SK-N-DZ (cell line): ENCODE measurements at places on chromosomes 16 and 17.

DNA sequence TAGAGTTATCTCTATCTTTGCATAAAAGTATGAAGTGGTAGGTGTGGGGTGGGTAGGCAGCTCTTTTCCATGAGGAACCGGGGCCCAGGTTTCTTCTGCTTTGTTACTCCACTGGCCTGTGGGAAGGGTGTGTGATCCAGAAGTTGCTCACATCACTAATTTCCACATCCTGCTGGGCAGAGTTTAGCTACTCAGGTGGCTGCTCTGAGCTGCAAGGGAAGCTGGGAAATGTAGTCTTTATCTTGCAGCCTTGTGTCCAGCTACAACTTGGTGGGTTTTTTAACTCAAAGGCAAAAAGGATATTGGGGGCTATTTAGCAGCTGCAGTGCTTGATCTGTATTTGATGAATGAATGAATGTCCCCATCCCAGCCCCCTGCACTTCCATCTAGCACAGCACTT lies 335.3 kb downstream of the SNX29 start:
- no peak for DNase-seq

- DNase-seq, result no peak
Observed at GRCh38 chr17:81650951-81651350, 5.4 kb downstream of the PDE6G start.

DNA sequence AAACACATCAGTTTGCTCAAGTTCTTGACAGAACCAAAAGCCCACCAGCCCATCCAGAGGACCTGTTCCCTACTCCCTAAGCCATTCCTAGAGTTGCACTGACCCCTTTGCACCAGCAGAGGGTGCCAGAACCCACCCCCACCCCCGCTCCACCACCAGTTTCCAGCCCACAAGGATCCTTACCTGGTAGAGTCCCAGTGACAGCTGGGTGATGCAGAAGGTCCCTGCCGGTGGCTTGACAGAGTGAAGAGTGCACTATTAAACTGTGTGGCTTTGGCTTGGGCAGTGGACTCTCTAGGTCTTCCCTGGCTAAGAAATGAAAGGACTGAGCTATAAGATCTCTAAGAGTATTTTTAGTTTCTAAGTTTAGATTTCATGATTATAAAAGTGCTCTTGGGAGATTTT lies 73.3 kb upstream of the MTMR4 start:
- peak; percentile 66 for DNase-seq

GRCh38 chr17:7258731-7259554 lies 3.3 kb downstream of the CLDN7 start:
- no peak for DNase-seq

DNA sequence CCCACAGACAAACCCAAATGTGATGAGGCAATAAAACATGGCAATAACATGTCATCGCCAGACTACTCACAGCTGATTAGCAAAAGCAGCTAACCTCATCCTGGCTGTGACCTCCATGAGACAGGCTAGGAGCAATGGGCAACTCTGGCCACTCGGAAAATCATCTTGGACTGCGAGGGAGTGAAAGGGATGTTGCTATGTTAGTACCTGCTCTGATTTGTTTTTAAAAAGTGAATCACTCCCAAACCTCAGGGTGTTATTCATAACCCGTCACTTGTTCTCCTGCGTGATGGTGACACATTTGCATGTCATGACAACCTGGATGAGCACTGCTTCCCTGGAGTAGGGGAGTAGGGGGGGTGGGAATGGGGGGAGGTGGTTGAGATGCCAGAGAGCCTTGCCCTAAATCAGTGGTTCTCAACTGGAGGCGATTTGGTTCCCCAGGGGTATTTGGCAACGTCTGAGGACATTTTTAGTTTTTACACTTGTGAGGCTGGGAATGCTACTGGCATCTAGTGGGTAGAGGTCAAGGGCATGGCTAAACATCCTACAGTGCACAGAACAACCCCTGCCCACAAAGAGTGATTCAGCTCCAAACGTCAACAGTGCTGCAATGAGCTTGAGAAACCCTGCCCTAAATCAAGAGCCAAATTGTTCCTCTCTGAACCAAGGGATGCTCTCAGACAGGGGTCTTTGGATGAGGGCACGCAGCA lies 241.7 kb downstream of the SOX9 start:
- DNase-seq, result no peak

DNA sequence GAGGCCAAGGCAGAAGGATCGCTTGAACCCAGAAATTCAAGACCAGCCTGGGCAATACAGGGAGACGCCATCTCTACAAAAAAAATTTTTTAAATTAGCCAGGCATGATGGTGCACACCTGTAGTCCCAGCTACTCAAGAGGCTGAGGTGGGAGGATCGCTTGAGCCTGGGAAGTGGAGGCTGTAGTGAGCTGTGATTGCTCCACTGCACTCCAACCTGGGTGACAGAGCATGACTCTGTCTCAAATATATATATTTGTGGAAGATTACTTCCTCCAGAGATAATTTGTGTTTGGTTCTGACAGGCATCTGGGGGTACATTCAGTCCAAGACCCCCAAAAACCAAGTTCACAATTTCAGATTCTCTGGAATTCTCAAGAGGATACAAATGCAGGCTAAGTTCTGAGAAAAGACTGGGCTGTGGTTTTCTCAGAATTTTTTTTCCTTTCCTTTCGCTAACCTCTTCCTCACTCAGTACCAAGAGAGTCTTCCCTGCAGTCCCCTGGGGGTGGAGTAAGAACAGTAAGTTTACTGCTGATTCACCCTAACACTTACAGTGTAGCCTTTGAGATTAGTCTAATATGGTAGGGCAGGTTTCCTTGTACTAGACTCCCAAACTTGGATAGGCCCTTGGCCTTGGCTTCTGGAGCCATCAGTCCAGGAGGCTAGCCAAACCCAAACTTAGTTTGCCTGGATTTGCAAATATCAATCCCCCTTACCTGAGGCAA lies 15.1 kb downstream of the GSDMB start:
- no peak for DNase-seq

DNA sequence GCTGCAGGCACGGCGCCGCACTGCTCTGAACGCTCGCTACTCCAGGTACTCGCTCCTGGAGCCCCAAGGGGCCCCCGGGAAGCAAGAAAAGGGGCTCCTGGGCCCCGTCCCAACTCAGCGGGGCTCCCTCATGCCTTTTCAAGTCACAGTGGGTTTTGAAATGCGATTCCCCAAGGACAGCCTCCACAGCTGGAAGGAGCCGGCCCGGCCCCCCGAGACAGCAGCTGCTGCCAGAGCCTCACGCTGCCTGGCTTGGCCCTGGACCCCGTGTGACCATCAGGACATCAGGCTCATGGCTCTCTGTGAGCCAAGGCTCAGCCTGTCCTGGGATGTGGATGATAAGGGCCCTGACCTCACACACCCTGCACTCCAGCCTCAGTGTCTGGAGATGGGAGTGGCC lies 80.6 kb downstream of the LMF1 start:
- DNase-seq, result no peak

GRCh38 chr17:41498276-41498675 lies 7.1 kb downstream of the KRT13 start:
- DNase-seq, result no peak

DNA sequence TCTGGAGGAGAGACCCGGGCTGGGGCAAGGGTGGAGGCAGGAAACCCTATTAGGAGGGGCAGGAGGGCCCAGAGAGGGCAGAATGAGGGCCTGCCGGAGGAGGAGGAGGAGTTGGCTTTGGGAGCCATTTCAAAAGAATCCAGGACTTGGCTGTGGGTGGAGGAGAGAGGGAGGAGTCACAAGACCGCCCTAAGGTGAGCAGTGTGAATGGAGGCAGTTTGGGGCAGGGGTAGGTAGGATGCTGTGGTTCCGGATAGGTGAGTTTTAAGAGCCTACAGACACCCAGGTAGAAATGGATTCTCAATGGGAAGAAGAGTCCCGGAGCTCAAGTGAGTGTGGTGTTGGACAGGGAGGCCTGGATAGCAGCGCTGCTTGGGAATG lies 80.3 kb downstream of the ARHGAP23 start:
- DNase-seq, result no peak

DNA sequence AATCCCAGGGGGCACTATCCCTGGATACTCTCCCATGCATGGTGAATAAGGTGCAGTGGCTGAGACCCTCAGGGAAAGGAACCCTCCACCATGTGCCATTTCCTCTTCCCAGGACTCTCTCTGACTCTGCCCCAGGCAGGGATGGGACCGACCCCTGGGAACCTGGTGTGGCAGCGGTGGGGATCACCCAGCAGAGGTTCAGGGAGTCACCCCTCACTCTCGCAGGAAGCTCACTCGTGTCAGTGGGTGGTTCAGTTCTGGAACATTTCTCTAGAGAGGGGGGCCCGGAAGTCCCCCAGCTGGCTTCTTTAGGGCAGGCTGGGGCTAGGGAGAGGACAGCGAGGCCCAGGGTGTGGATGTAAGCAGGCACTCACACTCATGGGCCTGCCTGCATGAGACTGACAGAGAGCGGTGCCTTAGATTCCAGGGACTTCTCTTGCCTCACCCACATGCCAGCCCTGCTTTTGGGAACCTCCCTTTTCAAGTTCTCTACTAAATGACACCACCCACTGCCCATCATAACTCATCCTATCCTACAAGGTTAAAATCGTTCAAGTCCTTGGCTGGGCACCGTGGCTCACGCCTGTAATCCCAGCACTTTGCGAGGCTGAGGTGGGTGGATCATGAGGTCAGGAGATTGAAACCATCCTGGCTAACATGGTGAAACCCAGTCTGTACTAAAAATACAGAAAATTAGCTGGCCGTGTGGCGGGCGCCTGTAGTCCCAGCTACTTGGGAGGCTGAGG lies 109.7 kb upstream of the SDK2 start:
- DNase-seq, result no peak

DNA sequence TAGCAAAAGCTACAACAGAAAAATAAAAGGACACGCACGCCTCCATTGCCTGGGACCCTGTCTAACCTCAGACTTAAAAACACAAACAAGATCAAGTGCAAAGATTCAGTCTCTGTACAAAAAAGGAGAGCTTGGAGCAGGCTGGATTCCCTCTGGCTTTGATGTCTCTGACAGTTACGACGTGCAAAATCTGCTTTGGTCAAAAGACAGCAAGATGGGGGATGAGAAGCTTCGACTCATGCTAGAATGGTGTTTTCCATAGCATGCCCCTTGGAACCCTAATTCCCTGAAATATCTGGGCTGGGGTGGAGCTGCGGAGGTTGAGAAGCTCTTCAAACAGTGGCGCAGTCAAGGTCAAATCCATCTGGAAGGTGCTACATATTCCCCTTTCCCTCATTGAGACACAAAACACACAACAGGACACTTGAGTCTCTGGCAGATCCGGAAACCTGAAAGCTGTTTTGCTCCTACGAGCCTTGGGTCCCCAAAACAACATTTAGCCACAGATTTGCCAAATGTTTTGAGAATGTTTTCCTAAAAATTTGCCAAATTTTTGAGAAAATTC lies 9.1 kb downstream of the MYH11 start:
- DNase-seq, result no peak

GRCh38 chr16:85846461-85846860 lies 47.0 kb downstream of the COX4I1 start:
- DNase-seq, result no peak

DNA sequence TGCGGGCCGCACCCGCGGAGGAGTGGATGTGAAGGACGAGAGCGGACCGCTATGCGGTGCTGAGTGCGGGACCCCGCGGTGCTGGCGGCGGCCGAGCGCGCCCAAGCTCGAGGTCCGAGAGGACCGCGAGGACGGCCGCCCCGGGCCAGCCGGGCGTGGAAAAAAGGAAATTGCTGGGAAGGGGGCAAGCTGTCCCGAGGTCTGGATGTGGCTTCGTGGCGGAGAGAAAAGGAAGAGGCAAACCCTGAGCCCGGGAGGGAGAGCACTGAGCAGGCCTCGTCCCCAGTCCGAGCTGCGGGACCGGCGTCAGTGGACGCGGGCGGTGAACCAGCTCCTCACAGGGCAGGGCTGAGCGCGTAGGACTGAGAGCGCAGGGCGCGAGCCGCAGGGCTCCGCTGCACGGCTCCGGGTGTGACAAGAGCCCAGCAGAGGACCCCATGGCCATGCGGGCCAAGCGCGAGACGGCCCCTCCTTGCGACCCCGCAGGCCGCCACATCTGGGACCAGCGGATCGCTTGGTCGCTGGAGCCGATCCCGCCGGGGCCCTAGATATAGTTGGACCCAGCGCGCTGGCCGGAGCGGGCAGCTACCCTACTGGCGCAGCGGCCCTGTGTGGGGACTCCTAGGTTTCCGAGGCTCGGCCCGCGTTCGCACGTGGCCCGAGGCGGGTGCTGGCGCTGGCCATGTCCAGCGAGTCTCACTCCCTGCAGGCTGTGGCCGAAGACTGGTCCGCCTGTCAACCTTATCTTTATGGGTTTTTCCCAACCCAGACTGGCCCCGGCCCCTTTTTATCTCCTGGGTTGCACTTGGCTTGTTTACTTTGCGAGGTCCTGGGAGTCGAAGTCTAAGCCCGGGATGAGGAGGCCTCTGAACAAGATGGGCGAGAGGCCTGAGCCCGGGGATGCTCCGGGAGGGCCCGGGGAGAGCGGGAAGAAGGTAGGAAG lies 2.4 kb downstream of the TBX4 start:
- no peak for DNase-seq

GRCh38 chr17:34884597-34884996 lies 76.7 kb downstream of the CCT6B start:
- DNase-seq, result no peak

DNA sequence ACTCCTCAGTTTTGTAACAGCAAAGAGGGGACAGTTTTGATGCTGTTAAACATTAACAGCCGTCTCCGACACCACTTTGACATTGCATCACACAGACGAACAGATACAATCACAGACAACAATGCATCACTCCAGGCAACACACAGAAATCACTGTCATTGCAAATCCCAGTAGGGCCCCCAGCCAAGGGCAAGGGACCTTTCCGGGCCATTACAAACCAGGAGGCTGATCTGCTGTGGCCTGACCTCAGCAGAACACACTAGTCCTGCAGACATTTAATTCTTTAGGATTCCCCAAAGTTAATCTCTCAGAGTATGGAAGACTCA lies 136.2 kb upstream of the RCVRN start:
- DNase-seq, result no peak

DNA sequence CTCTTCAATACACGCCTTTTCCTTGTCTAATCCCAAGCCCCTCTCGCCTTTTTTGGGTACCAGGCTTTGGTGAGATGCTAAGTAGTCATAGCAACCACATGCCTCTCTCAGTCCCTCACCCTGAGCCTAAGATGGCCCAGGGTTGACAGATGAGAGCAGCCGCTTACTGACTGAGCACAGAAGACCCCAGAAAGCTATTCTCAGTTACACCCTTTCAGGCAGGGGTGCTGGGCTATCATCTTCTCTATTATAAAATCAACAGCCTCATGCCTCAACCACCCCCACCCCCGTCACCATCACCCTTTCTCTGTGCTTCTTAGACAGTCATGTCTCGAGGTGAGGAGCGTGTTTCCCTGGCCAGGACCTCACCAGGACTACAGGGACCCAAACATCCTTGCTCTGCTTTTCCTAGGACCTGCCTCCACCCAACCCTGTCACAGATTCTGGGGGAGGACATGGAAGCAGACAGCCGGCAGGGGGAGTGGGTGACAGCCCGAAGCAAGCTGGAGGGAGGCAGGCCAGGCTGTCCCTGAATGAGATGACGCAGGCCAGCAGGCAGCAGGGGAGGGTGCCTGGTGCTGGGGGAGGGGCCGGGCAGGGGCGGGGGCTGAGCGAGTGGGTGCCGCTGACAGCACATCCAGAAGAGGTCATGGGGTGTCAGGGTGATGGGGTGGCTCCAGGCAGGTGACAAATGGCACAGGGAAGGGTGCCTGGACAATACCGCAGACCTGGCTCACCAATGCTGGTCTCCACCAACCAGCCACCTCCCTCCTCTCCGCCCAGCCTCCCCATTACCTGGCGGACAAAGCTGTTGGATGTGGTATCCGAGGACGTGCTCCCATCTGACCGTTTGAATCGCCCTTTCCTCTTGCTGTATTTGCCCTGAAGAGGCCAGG lies 3.1 kb downstream of the CACNB1 start:
- peak; percentile 89 for DNase-seq

- DNase-seq, result no peak
Observed at GRCh38 chr17:78665387-78665951, 88.3 kb upstream of the DNAH17 start.

GRCh38 chr16:66750279-66751052 lies 943 bp downstream of the DYNC1LI2 start:
- DNase-seq, result peak; percentile 17
